ENCODE measurements at places on chromosomes 4 and X.

GRCh38 chr4:62706423-62706822 is 1506.3 kb downstream of the ADGRL3 start:
- DNase-seq, result no peak

DNA sequence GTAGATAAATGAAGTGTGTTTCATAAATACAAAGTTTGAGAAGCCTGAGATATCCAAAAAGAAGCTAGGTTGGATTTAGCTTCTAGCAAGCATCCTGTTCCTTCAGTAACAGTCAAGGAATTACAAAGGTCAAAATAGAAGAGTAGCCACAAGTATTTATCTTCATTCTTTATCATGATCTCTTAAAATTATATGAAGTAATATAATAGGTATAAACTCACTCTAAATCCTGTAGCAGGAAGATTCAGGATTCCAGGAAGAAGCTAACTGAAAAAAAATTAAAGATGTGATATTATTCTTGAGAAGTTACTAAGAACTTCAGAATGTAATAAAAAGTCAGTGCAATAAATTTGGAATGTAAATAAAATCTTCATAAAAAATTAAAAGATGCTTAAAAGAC is 31.1 kb upstream of the RXFP1 start:
- no peak for DNase-seq

- peak; percentile 38 for DNase-seq
These were observed 4.7 kb downstream of the RASGEF1B start for GRCh38 chr4:81466841-81467671.

DNA sequence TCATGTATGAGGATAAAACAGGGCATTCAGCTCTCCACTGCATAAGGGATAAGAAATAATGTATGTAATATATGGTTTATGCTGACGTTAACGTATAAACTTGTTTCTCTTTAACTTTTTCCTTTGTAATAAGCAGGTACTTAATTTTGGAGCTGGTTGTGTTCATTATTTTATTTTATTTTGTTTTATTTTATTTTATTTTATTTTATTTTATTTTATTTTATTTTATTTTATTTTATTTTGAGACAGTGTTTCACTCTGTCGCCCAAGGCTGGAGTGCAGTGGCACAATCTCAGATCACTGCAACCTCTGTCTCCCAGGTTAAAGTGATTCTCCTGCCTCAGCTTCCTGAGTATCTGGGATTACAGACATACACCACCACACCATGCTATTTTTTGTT is 1932.6 kb upstream of the TENM3 start:
- DNase-seq, result no peak

DNA sequence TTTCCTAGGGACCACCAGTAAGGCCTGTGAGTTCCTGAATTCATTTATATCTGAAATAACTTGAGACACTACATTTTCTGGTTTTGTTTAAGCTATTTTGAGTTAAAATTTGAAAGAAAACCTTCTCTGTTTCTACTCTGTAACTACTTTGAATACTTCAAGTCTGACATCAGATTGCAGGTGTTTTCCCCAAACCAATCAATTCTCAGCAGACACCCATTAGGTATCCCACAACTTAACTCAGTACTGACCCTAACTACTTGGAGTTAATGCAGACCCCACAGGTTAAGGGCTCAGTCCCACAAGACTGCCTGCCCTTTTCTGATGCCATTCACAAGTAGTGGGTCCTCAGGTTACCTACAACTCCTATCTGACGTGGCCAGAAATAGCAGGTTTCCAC is 1100.0 kb upstream of the SLIT2 start:
- DNase-seq, result no peak

DNA sequence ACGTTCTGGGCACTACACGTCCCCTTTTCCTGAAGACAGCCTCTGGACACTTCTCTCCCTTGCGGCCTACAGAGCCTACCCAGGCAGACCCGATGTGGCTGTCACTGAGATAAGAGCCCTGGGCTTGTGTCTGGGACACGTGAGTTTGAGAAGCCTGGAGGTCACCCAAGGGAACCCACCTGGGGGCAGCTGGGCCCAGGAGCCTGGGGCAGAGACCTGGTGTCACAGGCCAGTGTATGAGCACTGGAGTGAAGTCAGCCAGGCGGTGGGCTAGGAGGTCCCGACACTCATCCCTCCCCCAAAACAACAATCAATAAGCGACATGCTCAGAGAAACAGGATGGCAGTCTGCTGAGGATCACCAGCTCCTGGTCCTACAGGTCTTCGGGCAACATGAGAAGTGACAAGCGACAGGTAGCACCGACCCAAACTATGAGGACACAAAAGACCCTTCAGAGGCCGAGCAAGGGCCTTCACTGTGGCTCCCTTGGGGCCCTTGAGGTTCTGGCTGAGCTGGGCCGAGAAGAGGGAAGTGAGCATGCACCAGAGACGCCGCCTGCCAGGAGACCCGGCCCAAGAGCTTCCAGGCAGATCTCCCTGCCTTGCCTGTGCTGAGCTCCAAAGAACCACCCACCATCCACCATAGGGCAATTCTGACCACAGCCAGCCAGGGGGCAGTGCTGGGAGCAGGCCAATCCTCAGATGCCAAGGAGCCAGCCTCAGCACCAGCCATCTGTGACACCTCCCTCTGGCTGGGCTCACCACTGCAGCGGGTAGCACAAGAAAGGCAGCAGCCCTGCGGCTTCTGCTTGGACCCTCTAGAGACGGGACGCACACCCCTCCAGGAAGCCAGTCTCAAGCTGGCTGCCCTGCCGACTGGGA is 11.0 kb upstream of the DUSP9 start:
- DNase-seq, result no peak

DNA sequence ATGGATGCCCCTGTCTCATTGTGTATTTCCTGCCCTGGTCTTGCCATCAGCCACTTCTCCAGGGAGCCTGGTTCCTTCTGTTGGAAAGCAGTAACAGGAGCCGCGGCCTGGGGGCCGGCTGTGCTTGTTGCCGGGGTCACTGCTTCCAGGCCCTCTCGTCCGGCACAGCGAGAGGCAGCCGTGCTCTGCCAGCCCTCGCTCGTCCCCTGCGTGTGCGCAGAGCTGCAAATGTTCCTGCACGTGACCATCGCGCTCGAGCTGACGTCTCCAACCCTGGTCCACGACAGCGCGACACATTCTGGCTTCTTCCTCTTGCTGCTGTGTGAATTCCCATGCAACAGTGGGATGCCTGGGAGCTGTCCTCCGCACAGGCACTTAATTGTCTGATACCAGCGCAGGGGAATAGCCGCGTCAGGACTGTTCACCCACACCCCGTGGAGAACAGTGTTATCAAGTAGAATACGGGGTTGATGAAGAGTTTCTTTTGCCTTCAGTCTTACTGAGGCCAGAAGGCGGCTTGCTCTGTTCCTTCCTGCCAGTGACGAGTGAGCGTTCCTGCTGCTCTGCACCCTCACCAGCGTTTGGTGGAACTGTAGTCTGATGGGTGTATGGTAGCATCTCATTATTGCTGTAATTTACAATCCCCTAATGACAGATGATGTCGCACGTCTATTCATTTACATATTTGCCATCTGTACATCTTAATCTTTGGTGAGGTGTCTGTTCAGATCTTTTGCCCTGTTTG is 12.3 kb downstream of the PDE6B start:
- DNase-seq, result no peak

DNA sequence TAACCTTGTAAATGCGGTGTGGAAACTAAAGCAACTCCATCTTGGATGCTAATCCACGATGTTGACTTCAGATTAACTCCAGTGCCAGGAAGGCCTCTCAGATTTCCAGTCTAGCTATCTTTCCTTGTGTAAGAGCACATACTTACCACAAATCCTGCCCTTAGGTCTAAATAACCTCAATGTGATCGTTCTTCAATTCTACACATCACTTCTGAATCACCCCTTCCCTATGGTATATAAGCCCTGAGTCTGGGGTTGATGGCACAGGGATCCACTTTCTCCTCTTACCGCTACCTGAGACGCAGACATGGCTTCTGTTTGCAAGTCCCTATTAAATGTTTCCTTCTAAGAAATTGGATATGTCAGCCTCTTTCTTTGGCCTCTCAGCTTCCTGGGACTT is 17.5 kb upstream of the ZNF41 start:
- no peak for DNase-seq

DNA sequence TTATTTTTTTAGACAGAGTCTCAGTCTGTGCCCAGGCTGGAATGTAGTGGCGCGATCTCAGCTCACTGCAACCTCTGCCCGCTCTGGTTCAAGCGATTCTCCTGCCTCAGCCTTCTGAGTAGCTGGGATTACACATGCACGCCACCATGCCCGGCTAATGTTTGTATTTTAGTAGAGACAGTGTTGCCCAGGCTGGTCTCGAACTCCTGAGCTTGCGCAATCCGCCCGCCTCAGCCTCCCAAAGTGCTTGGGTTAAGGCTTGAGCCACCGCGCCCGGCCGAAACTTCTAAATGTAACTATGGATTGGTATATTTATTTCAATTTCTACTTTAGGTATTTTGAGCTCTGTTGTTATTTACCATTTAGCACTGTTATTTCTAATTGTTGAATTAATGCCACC is 79.4 kb downstream of the FAM193A start:
- no peak for DNase-seq

DNA sequence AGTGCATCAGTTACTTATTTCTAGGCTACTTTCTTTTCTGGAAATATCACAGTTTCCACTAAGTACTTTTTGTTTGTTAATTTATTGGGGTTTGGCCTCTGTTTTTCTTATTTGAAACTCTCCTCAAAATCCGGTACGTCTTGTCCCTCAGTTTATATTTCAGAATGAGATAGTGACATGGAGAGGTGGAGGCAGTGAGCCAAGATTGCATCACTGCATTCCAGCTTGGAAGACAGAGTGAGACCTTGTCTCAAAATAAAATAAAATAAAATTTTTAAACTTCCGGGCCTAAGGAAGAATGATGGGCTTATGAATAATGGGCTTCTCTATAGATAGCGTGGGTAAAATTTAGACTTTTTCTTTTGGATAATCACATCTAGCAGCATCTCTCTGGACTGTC is 567.8 kb downstream of the TRIML1 start:
- no peak for DNase-seq

DNA sequence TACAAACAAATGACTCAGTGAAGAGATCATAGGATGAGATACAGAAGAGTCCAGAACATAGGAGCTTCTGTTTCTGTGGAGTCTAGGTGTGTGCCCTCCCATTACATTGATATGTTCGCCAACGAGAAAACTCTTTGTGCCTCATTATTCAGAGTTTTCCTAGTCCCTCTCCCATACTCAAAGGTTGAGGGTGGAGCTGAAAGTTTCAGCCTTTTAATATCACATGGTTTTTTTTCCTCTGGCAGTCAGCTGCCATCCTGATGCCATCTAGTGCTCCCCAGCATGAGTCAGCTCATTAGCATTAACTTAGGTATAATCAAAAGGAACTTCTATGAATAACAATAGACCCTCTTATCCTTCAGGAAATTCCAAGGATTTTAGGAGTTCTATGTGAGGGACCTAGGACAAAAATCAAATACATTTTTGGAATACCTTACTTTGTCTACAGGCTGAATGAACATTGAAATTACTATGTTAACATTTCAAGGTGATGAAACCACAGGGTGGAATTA is 559.6 kb upstream of the AMOT start:
- DNase-seq, result no peak

- no peak for DNase-seq
These were observed 34.3 kb downstream of the CLDN34 start for GRCh38 chrX:10001496-10001895.

DNA sequence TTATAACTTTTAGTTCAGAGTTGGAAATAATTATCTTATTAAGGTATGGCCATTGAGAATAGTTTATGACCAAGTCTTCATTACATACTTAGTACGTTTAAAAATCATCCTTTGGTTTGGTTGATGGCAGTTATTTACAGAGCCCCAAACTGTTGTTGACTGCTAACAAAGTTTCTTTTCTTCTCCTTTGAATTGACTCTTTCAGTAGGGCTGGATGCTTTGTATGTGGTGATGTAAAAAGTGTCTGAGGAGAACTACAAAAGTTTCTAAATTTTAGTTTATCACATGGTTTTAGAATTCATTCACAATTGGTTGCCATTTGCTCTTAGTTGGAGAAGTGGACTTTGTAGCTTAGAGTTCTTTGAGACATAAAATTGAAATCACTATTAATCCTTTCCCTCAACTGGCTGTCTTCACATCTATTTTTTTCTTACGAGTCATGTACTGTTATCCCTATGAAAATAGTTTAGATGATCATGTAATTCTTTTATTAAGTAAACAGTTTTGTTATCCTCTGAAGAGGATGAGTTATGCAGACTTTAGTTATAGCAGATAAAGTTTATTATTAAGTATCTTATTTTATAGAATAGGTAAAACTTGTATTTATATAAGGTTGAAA is 14.8 kb downstream of the PTPN13 start:
- no peak for DNase-seq

GRCh38 chrX:8245411-8245810 is 74.3 kb upstream of the VCX2 start:
- DNase-seq, result no peak

DNA sequence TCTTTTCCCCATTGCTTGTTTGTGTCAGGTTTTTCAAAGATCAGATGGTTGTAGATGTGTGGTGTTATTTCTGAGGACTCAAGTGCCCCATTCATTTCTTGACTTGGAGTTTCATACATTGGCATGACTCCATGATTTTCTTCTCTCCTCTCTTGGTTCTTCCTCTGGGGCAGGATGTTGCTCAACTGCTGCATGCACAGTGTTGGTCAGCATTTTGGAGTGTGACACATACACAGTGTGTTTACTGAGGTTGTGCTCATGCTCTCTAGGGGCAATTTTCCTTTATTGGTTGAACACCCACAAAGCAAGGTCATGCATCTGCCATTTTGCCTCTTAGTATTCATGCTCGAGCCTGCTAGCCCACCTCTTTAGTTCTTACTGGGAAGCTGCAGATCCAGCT is 1993.8 kb downstream of the ARAP2 start:
- DNase-seq, result no peak

DNA sequence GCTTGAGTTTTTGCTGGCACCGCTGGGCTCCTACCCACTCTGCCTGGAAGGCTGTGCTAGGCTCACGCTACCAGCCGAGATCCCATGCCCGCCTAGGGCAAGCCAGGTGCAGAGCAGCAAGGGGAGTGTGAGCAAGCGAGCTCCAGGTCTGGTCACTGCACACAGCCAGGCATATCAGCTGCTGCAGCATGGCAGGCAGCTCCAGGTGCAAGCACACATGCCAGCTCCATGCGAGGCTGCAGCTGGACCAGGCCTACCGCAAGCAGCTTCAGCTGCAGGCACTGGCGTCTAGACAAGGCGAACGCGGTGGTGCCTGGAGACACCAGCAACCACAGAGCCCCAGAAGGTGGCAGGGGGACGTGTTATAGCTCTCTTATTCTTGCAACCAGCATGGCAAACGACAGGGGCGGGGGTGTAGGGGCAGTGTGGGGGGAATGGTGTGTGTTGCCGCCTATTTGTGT is 614.7 kb upstream of the EPHA5 start:
- no peak for DNase-seq

Measured in stimulated activated CD4-positive, alpha-beta T cell treated with anti-CD3 and anti-CD28 coated beads, Interleukin-15, amount 100 ng/mL, for 48 hours (primary cell).